Stimulated activated CD4-positive, alpha-beta T cell treated with anti-CD3 and anti-CD28 coated beads, Interleukin-2, amount 100 ng/mL, for 48 hours (primary cell): ENCODE measurements at places on chromosomes 2 and 18.

- DNase-seq = no peak
Measured at GRCh38 chr2:24745825-24746224, 47.4 kb downstream of the PTRHD1 start.

- DNase-seq = no peak
Measured at GRCh38 chr2:230885463-230886130, 20.9 kb downstream of the ITM2C start.

- DNase-seq = no peak
Measured at GRCh38 chr2:227510620-227510958, 38.6 kb downstream of the AGFG1 start.

GRCh38 chr2:153604133-153604532 is 125.6 kb upstream of the RPRM start:
- no peak for DNase-seq

GRCh38 chr2:191218292-191218898 is 26.8 kb upstream of the MYO1B start:
- DNase-seq = peak; percentile 42

DNA sequence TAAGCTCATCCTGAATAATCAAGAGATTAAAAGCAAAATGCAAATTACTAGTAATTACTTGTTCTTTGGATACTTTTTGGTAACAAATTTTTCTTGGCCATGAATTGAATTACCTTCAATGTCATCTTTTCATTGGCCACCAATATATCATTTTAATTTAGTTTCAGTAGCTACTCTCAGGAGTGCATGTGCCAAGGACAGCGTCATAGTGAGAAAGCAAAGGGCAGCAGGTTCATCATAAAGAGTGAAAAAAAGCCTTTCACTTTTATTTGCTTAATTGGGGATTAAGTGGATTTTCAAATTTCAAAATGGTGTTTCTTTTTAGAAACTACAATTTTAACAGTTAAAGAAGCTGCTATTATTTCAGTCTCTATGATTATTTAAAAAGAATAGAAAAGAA is 815.2 kb downstream of the NR4A2 start:
- DNase-seq = no peak

- no peak for DNase-seq
Measured at GRCh38 chr2:134681201-134681600, 37.6 kb downstream of the TMEM163 start.

DNA sequence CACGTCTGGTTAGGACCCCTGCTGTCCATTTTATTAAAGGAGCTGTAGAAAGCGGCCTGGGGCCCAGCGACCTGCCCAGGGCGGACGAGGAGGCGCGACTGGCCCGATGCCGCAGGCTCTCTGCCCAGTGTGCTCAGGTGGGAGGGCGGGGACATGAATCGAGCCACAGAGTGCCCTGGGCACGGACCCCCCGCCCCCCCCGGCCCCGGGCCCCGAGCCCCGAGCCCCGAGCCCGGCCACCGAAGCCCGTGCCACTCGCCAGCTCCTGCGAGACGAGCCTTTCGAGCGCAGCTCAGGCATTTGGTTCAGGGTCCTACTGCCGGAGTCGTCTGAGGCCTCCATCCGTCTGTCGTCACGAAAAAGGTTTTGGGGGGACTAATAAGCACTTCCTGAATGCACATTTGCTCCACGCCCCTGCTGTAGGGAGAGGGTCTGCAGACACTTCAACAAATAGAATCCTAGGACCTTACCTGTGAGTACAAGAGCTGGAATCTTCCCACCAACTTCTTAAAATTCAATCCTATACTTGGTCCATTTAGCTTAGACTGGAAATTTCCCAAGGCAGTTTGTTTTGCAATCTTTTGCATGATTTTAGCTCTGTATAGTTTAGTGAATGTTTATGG is 602 bp upstream of the ADAM17 start:
- no peak for DNase-seq

DNA sequence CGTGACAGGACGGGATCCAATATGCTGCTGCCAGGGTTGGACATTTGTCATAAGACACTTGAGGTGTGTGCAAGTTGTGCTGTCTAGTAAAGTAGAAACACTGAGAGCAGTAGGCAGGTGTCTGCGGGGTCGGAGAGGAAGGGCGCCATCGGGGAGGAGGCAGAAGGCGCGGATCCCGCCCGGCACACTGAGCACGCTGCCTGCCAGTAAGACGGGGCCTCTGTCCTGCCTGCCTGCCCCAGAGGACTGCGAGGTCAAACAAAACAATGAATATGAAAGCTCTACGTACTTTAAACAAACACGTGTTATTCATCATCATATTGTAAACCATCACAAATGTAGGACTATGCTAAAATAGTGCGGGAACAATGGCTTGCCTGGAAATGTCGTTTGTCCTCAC is 349.3 kb upstream of the SALL3 start:
- no peak for DNase-seq

- no peak for DNase-seq
Measured at GRCh38 chr2:64212346-64212745, 68.1 kb upstream of the PELI1 start.

DNA sequence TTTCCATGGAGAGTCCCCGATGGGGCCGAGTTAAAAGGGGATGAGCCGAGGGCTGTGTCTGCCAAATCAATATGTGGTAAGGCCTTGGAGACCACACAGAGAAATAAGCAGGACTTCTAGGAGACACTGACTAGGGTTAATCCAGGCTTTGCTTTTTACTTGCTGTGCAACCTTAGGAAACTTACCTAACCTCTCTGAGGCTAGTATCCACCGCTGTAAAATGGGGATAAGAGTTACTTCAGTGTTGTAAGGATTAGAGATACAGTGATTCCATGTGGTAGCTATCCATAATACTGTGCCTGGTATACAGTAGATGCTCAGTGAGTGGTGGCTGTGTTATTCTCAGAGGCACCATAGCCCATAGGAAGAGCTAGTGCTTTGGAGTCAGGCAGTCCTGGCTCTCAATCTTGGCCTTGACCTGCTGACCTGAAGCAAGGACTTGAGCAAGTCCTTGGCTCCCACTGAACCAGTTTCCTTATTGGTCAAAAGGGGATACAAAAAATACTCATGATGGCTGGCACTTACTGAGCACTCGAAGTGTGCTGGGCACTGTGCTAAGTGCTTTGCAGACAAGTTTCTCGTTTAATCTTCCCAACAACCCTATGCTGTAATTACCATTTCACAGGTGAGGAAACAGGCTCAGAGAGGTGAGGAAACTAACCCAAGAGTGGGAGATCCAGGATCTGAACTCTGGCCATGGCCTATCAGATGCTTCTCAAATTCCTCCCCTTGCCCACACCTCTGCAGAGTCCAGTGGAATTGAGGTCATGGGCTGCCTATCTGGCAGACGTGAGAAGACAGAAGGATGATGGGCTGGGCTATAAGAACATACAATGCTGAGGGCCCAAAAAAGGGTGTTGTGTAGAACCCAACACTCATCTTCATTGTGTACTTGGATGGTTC is 12.0 kb upstream of the DES start:
- DNase-seq = no peak

GRCh38 chr2:36466135-36466534 is 110.6 kb downstream of the CRIM1 start:
- no peak for DNase-seq

GRCh38 chr18:54444319-54444914 is 86.7 kb downstream of the C18orf54 start:
- DNase-seq = peak; percentile 32

DNA sequence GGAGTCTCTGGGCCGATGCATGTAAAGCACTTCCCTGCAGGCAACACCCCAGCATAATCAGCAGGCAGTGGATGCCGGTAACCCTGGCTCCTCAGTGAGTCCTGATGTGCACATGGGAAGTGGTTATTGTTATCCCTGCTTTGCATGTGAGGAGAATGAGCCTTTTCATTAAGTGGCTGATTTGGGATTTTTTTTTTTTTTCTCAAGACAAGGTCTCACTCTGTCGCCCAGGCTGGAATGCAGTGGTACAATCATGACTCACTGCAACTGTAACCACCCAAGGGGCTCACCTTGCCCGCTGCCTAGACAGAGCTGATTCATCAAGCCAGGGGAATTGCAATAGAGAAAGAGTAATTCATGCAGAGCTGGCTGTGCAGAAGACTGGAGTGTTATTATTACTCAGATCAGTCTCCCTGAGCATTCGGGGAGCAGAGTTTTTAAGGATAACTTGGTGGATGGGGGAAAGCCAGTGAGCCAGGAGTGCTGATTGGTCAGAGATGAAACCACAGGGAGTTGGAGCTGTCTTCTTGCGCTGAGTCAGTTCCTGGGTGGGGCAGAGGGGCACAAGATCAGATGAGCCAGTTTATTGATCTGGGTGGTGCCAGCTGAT is 95.4 kb downstream of the SOCS6 start:
- DNase-seq = no peak
